Suppressor macrophage (primary cell): ENCODE measurements at places on chromosomes 11 and 22.

- DNase-seq, result peak; percentile 75
Measured at GRCh38 chr22:19865141-19865829, 10.6 kb upstream of the GNB1L start.

DNA sequence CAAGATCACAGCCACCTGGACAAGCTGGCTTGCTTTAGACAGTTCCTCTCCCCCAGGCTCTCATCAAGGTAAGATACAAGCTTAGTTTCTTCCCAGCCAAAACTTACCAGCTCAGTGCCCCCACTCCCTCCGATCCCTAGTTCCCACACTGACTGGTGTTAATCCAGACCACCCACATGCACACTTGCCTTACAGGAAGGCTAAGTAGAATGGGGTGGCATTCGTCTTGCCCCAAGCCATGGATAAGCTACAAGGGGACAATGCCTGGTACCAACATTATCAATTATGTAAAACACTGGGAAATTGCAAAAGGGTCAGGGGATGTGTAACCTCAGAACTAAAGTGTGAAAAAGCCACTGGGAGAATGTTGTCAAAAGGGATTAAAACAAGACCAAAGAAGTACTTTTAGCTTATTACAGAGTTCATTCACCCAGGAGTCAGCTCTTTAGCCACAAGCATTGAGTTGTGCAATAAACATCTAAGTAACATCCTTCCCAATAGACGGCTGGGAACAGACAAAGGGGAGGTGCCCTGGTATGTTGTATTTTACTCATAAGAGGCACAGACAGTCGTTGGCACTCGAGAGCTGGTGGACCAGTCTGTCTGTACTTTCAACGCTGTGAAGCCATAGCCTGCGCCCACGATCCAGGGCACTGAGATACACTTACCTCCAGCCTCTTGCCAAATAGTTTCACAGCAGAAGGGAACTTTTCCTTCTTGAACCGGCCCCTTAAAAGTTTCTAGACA, 1.1 kb downstream of the DHCR7 start:
- DNase-seq, result peak; percentile 79

DNA sequence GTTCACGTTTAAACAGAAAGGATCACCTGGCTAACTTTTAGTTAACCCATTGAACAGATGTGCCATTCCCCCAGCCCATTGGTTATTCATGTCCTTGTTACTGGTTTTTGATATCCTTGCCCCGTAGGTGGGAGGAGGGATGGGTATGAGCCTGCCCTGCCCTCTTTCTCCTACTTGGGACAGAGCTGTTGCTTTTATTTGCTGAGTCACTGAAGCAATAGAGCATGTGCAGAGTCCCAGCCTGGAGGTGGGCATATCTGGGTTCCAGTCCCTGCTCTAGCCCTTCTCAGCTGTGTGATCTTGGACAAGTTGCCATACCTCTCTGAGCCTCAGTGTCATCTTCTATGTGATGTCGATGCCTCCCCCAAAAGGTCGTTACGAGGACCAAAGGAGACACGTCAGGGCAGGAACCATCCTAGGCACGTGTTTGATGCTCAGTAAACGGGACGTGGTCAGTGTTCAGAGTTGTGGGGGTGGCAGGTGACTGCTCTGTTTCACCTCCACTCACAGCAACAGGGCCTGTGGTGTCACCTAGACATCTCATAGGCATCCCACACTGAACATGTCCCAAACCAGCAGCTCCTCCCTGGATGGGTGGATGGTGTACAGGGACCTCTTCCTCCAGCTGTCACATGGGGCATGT, 61.0 kb downstream of the BMAL1 start:
- peak; percentile 47 for DNase-seq

DNA sequence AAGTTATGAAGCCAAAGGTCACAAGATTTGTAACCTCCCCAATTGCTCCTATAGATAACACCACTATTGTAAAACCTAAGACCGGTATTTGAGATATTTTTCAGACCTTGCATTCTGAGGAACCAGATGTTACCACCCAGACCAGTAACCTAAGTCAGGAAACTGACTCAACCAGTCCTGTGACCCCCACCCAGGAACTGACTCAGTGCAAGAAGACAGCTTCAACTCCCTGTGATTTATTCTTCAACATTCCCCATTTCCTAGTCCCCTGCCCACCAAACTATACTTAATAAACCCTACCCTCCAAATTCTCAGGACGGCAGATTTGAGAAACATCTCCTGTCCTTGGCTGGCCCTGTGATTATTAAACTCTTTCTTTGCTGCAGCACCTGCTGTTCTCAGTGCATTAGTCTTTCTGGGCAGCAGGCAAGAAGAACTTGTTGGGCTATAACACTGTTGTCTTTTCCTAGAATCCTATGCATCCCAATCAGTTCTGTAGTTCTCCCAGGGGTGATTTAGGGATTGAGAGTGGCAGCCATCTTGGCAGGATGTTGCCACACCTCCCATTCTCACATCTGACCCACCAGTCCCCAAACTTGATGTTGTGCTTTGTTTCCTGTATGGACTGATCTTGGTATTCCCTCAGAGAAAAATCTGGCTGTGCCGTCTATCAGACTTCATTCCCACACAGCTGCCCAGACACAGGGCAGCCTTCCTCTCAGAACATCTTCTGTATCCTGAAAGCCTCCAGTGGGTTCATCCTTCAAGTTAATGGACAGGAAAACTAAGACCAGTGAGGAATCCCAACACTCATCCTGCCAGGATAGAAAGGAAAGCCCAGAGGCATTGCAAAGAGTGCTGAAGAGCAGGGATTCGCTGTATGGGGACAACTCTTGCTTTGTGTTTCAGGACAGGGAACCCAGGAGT, 104.0 kb downstream of the PDE2A start:
- peak; percentile 92 for DNase-seq

GRCh38 chr11:57324154-57324885, 432 bp downstream of the TNKS1BP1 start:
- peak; percentile 59 for DNase-seq

DNA sequence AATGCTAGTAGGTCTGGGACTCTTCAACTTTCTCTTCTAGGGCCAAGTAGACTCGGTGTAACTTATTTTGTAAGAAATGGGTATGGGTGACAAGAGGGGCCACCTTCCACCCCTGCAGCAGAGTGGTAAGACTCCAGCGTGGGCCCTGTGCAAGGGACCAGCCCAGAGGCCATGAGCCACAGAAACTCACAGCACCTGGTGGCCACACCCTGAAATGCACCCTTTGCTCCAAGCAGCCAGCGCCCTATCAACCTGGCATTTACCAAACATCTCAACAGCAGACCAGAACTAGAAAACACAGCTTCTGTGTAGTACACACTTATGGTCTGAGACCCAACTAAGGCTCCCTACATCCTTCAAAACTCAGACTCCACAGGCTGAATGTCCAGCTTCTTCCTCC, 5.7 kb downstream of the CDCA5 start:
- peak; percentile 71 for DNase-seq

DNA sequence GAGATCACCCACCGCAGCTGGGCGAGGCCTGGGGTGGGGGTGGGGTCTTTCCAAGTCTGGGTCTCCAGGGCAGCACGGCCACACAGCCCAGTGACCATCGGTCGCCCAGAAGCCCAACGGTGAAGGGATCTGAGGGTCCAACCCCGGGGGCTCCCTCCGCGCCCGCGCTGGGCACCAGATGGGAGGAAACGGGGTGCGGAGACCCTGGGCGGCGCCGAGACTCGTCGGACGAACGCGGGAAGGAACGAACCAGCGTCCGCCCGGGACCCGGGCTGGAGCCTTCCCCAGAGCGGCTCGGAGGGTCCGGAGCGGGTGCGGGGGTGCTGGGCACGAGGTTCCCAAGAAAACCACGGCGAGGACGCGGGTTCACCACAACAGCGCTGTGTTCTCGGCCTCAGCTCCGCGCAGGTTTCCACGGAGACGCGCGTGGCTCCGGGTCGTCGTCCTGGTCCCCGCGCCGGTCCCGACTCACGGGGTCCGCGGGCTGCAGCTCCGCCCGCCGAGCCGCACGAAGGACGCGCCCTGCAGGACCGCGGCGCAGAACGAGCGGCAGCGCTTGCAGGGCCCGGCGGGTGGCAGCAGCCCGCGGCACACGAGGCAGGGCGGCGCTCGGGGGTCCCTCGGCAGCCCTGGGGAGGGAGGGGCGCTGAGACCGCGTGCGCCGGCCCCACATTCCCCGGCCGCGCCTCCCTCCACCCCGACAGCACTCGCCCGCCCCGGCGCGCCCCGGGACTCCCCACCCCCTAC, 2.3 kb upstream of the IL17REL start:
- no peak for DNase-seq

DNA sequence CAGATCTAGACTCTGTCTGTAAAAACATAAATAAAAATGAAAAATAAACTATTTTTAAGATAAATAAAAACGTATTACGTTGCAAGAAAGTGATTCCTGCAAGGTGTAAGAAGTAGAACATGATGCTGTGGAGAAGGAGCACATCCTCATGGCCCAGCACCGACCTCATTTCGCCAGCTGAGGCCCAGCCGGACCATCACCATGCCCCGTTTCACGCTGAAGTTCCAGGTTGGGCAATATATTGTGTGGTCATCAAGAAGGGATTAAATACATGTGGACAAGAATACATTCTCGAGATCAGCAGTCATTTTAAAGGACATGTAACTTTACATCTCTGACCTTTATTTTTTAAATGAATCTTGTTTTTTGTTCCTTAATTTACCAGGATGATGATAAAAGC, 20.7 kb upstream of the CTTN start:
- no peak for DNase-seq

DNA sequence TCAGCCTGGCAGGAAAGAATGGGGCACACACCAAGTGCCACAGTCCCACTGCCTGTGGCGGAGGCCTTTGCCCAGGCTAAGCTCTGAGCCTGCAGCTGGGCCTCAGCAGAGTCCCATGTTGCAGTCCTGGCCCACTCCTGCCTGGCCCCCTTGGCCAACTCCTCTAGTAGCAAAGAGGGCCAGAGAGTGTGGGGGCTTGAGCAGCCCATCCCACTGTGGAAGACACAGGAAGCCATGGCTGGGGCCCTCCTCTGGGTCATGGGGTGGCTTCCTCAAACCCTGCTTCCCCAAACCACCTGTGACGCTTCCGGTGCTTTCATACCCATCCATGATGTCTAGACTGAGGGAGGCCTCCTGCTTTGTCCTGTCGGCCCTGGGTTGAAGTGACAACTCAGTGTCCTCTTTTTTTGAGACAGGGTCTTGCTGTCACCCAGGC, 5.8 kb downstream of the RPS19BP1 start:
- DNase-seq, result peak; percentile 66

GRCh38 chr11:130146796-130147195, 12.8 kb upstream of the ST14 start:
- peak; percentile 98 for DNase-seq

- peak; percentile 4 for DNase-seq
Measured at GRCh38 chr11:44456544-44457300, 108.7 kb upstream of the CD82 start.
